ENCODE measurements at places on chromosomes 5 and 9. TPM values are rescaled to one million over a fixed set of nuclear protein-coding genes. Genes with fewer than 3 reads are reported as not detected.

The SLC1A1 gene
- total RNA-seq = 41.7 TPM

The INSL6 gene
- not detected for total RNA-seq

The LRRC14B gene
- total RNA-seq = not detected

The CD180 gene
- 0.09 TPM for total RNA-seq

The GLIPR2 gene
- total RNA-seq = 36.6 TPM

The EQTN gene
- total RNA-seq = not detected

The C7 gene
- total RNA-seq = 2.4 TPM

The ECSCR gene
- total RNA-seq = 0.36 TPM

The IFNB1 gene
- not detected for total RNA-seq

The WNT8A gene
- not detected for total RNA-seq
